Stimulated activated CD4-positive, alpha-beta T cell treated with anti-CD3 and anti-CD28 coated beads, TNF-alpha, amount 100 ng/mL, for 48 hours (primary cell): ENCODE measurements at places on chromosomes 5 and 9.

GRCh38 chr9:76086539-76086938 lies 196.1 kb downstream of the PCSK5 start:
- no peak for DNase-seq

DNA sequence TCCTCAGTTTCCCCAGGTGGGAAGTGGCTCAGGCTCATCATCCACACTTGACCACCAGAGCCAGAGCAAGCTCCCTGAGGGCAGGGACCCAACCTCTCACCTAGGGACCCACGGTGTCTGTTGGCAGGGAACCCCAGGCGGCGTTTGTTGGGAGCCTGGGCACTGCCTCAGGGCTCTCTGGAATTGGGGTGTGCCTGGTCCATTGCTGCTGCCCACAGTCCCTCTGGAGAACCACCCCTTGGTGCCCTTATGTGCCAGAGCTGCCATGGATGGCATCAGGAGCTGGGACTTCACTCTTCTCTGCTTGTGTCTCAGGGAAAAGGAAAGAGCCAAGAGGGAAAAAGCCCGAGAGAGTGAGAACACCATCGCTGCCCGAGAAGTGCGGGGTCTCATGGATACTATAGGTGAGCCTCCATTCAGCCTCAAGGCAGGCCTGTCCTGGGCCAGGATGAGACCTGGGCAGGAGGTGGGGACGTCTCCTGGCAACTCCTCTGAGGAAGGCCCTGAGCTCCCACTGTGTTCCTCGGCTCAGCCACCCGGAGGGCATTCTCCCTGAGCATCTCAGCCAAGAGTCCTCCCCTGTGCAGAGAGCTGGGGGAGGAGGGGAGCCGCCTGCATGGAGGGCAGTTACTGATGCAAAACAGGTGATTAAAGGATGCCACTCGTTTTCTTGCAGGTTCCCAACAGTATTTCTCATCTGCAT lies 4.5 kb downstream of the CCDC180 start:
- no peak for DNase-seq

DNA sequence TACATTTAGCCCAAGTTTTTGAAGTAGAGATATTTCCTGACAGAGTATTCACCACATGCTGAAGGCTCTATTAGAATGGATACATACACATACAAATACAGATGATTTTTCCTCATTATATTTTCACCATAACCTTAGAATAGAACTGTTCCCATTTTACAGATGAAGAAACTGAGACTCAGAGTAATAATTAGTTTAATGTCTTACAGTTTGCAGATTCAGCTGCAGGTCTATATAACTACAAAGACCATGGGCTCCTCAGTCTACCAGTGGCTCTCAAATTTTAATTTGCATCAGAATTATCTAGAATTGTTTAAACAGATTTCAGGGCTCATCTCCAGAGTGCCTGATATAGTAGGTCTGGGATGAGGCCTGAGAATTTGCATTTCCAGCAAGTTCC lies 64.4 kb downstream of the GRAMD2B start:
- no peak for DNase-seq

- no peak for DNase-seq
Observed at GRCh38 chr9:2727374-2727773, 10.1 kb downstream of the KCNV2 start.

DNA sequence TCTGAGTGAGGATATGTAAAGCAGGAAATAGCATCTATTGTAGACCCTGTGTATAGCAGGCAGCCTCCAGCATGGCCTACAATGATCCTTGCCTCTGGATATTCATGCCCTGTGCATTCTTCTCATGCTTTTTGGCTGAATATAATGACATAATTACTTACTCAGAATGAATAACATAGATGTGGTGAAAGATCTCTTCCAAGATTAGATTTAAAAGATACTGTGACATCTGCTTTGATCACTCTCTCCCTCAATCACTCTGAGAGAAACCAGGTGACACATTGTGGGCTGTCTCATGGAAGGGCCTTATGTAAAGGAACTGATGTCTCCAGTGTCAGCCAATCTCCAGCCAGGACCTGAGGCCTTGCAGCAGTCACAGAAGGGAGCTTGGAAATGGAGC lies 376.7 kb downstream of the DNAH5 start:
- DNase-seq: no peak

- DNase-seq: no peak
Observed at GRCh38 chr9:75699017-75699416, 191.5 kb upstream of the PCSK5 start.

DNA sequence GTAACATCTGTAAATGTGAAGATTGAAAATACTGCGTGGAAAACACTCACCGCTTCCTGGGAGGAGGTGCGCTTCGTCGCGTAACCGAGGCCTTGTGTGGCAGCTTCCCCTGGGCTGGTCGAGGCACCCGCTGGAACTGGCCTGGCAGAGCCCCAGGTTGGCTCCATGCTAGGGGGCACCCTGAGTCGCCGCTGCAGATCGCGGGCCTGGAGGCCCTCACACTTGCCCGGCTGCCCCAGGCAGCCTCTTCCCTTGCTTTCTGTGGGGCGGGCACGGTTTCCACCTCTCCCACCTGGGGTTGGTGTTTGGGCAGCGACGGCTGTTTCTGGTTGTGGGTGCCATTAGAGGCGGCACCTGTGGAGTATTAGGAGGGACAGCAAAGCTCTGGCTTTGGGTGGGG lies 852 bp downstream of the ZNF354C start:
- DNase-seq: no peak

- no peak for DNase-seq
Observed at GRCh38 chr5:149700347-149700746, 29.8 kb upstream of the PPARGC1B start.

GRCh38 chr5:154648706-154649105 lies 106.5 kb upstream of the LARP1 start:
- DNase-seq: no peak

GRCh38 chr5:102910240-102911226 lies 155.4 kb downstream of the PAM start:
- DNase-seq: no peak

DNA sequence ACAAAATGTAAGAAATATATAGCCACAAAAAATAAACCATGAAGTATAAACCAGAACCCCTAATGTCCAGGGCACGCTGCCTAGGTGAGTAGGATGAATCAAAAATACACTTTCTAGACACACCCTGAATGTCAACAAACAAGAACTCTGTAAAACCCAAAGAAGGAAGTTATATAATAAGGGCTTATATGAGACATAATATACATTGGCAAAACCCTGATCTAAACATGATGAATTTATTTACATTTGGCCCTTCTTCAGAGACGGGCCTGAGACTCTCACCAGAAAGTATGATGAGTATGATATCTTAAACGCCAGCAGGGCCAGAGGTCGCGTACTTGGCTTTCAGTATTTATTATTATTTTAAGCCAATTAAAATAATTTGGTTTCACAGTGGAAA lies 125.1 kb upstream of the FST start:
- DNase-seq: no peak

DNA sequence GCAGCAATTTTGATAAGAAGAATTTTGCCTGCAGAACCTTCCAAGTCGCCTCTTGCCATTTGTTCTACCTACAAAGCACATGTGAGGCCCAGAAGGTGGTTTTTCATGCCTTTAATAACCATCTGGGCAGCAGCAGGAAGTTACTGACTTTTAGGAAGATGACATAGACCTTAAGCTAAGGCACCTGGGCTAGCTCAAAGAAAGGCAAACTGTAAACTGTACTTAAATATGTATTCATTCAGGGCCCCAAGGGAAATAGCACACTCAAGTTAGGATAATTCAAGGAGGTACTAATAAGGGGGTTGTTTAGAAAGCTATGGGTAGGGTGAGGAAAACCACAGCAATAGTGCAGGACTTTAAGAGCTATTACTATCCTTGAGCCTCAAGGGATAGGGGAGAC lies 57.3 kb upstream of the HSPB3 start:
- DNase-seq: no peak

- DNase-seq: no peak
Observed at GRCh38 chr5:148107608-148108007, 43.8 kb downstream of the SPINK5 start.

GRCh38 chr9:107276966-107277710 lies 5.9 kb upstream of the RAD23B start:
- DNase-seq: no peak

DNA sequence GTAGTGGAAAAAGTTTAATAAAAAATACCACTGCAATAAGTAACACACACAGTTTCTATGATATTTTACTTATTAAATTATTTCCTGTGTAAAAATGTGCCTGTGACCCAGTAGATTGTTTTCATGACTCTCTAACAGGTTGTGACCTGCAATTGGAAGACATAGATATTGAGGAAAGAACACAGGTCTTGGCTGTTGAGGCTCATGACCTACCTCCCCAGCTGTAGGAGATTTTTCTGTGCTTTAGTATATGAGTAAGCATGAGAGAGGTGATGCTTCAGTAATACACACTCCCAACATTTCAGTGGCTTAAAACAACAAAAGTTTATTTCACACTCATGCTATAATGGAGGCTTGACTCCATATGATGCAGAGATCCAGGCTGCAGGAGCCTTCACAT lies 47.3 kb upstream of the TNC start:
- no peak for DNase-seq

DNA sequence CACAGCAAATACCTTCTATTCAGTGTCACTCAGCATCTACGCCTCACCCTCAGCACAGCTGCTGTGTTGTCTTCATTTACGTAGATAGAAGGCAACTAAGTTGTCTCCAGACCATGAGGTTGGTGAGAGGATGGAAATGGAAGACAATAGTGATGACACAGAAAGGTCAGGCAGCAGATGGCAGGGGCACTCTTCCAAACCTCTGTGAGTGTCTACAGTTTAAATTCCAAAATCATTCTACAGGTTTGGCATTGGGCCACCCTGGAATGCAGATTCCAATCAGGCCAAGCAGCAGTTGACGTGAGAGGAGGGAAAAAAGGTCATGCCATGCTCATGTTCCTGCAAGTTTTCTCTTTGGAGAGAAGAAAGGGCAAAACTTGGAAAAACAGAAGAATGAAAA lies 68.7 kb upstream of the ADAMTSL1 start:
- no peak for DNase-seq

GRCh38 chr9:950139-950538 lies 26.3 kb upstream of the DMRT3 start:
- DNase-seq: no peak

- DNase-seq: no peak
Observed at GRCh38 chr5:54794135-54794975, 191.0 kb downstream of the ESM1 start.

GRCh38 chr9:89319015-89319905 lies 960 bp downstream of the SECISBP2 start:
- no peak for DNase-seq

GRCh38 chr9:30913331-30913730 lies 1471.1 kb upstream of the ACO1 start:
- no peak for DNase-seq

- no peak for DNase-seq
Observed at GRCh38 chr5:154546719-154547118, 68.7 kb upstream of the HAND1 start.

GRCh38 chr9:20488691-20489090 lies 133.6 kb downstream of the MLLT3 start:
- no peak for DNase-seq

- DNase-seq: no peak
Observed at GRCh38 chr5:139671096-139671841, 23.1 kb downstream of the CXXC5 start.

- no peak for DNase-seq
Observed at GRCh38 chr5:57718155-57718554, 235.5 kb upstream of the ACTBL2 start.

DNA sequence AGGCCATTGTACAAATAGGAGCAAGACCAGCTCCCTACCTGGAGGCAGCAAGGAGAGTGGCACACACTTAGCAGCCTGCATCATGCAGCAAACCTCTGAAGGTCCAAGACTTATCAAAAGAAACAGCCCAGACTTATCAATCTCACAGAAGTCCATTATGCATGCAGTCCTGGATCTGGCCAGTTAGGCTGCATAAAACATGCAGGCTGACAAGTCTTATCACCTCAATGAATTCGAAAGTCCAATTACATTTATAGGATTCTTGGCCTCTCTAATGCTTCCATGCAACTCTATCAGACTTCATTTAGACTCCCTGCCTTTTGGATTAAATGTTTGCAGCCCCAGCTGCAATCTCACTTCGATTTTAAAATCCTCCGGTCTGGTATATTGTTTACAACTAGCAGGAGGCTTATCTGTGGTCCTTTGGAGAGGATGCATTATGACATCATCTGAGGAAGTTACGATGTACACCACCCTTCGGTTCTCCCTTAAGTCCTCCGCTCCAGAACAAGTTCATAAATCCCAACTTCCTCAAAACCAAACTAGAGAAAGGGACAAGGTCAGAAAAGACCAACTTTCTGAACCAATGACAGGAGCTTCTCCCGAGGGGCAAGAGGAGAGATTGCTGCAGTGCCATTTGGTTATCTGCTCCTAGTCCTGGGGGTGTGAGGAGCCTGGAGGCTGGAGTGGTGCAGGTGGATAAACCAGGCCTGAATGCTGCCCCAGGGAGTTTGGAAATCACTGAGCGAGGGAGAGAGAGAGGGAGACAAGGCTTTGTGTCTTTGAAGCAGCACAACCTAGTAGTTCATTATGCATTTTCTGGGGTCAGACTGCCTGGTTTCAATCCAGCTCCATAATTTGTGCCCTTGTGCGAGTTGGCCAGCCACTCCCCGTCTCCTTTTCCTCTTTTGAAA lies 313.9 kb downstream of the TLE1 start:
- no peak for DNase-seq

DNA sequence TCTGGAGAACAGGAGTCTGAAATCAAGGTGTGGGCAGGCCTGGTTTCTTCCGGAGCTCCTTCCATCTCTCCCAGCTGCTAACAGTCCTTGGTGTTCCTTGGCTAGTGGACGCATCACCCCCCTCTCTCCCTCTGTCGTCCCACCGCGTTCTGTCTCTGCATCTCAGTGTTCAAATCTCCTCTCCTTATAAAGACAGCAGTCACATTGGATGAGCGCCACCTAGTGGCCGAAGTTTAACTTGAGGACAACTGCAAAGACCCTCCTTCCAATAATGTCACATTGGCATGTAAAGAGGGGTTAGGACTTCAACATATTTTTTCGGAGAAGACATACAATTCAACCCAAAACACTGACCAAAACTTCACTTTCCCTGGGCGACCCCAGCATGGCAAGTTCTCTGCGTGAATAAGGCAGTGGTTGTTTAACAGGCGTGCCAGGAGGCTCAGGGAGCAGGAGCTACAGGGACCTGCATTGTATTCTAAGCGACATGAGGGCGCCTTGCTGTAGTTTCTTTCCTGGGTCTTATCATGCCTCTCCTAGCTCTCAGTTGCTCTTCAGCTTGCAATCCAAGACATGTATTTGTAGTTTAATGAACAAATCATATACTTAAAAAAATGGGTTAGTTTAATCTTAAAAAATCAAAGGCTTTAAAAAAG lies 27.9 kb upstream of the BASP1 start:
- peak; percentile 26 for DNase-seq

DNA sequence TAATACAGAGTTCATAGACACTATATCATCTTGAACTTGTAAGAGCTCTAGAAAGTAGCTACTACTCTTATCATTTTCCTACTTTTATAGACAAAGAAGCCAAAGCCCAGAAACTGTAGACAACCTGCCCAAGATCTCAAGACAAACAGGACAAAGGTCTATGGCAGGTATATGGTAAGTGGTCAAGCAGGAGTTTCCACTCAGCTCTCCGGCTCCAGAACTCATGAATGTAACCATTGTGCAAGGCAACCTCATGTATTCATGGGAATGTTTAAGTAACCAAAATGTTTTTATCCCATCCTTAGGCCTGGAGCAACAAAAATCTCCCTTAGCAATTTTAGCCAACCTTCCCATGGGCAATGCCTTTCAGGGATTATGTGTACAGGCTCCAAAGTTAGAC lies 163.4 kb upstream of the PUM3 start:
- DNase-seq: no peak

- DNase-seq: no peak
Observed at GRCh38 chr5:103981592-103981991, 419.0 kb upstream of the NUDT12 start.

GRCh38 chr5:42436051-42436450 lies 12.8 kb downstream of the GHR start:
- no peak for DNase-seq
